SHP77 (cell line): ENCODE measurements at places on chromosomes 5 and 9.

- DNase-seq, result no peak
Observed at GRCh38 chr5:5979377-5979760, 399.0 kb downstream of the MED10 start.

GRCh38 chr9:113541019-113541900 lies 77.7 kb downstream of the RGS3 start:
- DNase-seq, result no peak

DNA sequence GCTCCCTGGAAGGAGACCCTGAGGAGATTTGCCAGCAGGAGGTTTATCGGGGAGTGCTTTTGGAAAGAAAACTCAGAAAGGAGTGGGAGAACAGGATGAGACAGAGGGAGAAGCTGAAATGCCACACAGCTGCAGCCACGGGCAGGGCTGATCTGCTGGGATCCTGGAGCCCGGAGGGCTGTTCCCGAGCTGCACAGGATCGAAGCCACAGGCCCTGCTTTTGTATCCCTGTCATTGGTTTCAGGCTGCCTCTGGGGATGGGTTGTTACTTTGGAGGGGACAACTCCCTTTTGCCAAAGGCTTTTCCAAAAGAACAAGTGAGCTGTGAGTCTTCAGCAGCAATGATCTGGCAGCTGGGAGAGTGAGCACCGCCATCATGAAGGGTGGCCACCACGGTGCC lies 152.5 kb upstream of the PTCH1 start:
- no peak for DNase-seq

DNA sequence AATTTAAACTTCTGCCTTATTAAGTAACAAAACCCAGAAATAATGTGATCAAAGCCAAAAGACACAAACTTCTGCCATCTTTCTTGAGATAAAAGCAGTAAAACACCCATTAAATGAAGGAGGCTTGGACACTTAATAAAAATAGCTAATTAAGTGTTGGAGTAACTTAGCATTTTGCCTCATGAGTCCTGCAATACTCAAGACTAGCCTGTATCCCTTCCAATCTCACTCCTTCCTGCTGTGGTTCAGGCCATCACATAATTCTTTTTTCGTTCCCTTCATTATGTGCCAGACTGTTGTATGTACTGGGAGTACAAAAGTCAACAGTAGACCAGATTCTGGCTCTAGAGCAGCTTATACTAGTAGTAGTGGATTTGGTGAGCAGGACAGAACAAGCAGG lies 250.2 kb downstream of the NFIB start:
- no peak for DNase-seq

GRCh38 chr9:114989600-114990410 lies 59.4 kb upstream of the TNFSF8 start:
- no peak for DNase-seq

GRCh38 chr5:53343187-53343586 lies 137.2 kb upstream of the FST start:
- DNase-seq, result no peak

- no peak for DNase-seq
Observed at GRCh38 chr5:172853355-172853975, 19.4 kb downstream of the ERGIC1 start.

DNA sequence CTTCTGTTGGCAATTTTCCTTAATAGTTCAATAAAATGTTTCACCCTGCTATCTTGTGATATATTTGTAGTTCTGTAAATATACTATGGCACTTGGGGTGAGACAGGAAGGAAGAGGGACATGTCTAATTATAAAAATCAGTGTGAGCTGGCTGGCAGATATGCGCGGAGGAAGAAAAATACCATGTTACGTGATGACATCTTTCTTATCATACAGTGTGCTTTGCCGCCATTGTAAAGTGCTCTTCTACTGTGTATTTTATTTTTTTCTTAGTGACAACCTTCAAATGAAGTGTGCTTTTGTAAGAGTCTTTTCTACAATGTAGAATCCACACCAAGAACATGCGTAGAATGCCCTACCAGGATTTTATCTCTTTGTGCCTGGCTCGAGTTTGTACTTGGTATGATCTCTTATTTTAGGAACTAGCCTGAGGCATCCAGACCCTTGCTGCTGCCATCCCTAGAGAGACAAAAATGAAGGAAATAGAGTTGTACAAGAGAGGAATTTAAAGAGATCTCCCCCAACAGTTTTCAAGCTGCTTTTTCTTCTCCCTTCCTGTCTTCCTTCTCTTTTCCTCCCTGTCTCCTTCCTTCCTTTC lies 46.7 kb upstream of the RIOK2 start:
- no peak for DNase-seq

GRCh38 chr5:128632264-128632663 lies 94.2 kb upstream of the FBN2 start:
- DNase-seq, result no peak

GRCh38 chr5:38573521-38573920 lies 17.1 kb upstream of the LIFR start:
- no peak for DNase-seq

DNA sequence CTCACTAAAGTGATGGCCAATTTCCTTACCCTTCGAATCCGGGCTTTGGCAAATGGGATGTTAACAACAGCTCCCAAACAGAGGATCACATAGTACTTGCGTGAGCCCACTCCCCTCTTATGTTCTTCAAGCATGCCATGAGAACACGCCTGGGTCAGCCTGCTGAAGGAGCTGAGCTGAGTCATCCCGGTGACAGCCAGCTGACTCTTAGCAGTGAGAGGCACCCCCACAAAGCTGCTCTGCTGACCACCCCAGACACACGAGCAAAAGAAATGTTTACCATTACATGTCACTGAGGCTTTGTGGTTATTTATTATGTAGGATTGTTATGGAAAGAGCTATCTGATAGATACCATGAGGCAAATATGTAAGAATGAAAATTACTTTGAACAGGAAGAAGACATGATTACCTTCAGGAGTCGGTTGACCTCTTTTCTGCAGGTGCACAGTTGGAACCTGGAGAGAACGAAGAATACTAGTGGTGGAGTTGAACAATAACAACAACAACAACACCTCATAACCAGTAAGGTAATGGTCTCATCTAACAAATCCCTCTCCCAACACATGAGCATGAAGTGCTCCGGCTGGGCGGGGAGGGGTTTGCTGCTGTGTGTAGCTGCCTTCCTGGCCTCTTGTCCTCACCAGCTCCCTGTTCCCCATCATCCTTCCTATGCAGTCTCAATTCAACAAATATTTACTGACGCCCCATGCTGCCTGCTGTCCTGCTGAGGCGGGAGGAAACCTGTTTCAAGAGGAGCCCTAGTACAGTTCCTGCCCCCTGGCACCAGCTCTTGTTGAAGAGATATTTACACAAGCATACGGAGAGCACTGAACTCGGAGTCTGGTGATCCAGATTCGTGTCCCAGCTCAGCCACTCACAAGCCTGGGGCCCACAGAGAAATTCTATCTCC lies 69.4 kb upstream of the LHFPL2 start:
- DNase-seq, result no peak

GRCh38 chr5:178221282-178221681 lies 11.3 kb downstream of the PHYKPL start:
- no peak for DNase-seq

DNA sequence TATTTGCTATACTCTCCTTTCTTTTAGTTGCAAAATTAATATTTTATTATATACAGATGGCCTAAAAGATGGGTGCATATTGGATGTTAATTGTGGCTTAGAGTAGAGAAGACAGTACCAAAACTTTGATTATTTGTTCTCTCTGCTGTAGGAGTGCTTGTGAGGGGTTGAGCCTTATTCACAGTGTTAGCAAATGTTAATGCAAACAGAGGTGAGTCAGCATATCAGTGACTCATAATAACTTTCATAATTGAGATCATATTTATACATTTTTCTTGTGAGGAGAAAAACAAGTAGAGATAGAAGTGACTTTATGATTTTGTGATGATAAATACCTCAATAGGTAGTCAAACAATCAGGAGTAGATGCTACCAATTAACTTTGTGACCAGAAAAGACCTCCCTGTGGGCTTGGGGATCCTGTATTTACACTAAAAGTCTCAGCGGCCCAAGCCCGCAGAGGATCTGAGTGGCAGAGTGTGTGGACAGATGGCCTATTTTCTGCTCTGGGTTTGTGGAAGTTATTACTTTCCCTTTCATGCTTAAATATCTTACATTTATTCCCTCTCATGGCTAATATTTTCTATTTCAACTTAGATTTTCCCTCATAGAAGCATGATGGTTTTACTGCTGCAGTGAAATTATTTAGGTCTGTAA lies 226.5 kb downstream of the TAF11L14 start:
- DNase-seq, result peak; percentile 48
